Thymus (tissue), 14 donors: ENCODE measurements at places on chromosomes 16 and 17.

GRCh38 chr16:53282975-53283946 lies 151.0 kb upstream of the RBL2 start:
- peak; percentile 17 for DNase-seq

DNA sequence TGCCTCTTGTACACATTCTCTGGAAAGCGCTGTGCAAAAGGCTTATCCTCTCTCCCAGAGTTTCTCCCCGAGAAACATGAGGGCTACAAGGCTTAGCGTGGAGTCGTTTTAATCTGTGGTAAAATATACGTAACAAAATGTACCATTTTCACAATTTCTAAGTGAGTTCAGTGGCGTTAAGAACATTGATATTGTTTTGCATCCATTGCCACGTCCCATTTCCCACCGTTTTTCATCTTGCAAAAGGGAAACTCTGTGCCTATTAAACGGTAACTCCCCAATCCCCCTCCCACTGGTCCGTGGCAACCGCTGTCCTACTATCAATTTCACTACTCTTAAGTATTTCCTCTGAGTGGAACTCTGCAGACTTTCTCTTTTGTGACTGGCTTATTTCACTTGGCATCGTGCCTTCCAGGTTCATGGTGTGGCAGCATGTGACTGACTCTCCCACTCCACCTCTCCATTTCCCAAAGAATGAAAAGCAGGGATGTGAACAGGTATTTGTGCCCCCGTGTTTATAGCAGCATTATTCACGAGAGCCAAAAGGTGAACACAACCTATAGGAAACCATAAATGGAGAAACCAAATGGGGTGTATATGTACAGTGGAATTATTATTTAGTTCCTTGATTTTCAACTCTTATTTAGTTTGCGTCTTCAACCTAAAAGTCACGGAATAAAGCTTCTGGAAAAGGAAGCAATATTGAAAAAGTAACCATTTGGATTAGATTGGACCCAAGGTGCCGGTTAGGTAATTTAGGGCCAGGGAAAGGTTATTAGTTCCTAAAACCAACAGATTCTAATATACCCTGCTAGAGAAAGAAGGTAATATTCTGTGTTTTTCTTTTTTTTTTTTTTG lies 1.1 kb upstream of the USP32 start:
- peak; percentile 24 for DNase-seq

- no peak for DNase-seq
Observed at GRCh38 chr16:89456419-89456959, 33.9 kb downstream of the ANKRD11 start.

GRCh38 chr16:19520861-19521331 lies 1.0 kb downstream of the GDE1 start:
- DNase-seq, result no peak

- no peak for DNase-seq
Observed at GRCh38 chr17:3039736-3040135, 23.7 kb downstream of the OR1D5 start.

- DNase-seq, result no peak
Observed at GRCh38 chr17:82214012-82214628, 1.5 kb upstream of the CCDC57 start.

DNA sequence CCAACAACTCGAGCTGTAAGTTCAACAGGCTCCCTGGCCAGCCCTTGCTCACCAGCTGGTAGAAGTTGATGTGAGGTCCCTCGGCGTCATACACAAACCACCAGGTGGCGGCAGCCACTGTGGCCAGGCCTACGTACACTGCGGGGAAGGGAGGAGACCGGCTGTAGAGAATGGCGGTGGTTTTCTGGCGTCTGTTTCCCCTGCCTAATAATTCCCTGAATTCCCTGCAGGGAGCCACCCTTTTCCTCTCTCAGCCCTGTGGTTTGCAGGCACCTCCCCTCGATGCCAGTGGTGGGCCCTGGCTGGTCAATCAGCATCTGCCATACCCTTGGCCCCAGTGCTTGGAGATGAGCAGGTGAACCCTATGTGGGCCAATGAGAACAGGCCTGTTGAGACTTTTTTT lies 18.9 kb upstream of the P2RX1 start:
- no peak for DNase-seq

GRCh38 chr17:56269556-56270389 lies 116.5 kb downstream of the ANKFN1 start:
- DNase-seq, result no peak

GRCh38 chr17:22454070-22454999 lies 762.0 kb downstream of the KCNJ18 start:
- no peak for DNase-seq

DNA sequence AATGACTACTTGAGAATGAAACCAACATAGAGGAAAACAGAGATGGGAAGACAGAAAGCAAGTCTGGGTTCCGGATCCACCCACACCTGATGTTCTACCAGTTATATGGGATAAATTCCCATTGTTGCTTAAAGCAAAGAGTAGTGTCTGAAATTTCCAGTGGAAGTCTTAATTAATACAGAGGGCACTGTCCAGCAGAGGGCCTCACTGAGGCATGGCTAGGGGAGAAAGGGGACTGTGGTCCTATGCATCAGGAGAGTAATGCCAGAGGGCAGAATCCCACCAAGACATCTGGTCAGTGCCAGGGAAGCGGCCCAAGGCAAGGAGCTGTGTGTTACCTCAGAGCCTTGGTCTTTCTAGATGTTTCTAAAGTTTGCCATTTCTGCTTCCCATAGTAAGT lies 7.5 kb upstream of the UMOD start:
- DNase-seq, result no peak

GRCh38 chr16:87542531-87543102 lies 49.8 kb upstream of the ZCCHC14 start:
- no peak for DNase-seq

DNA sequence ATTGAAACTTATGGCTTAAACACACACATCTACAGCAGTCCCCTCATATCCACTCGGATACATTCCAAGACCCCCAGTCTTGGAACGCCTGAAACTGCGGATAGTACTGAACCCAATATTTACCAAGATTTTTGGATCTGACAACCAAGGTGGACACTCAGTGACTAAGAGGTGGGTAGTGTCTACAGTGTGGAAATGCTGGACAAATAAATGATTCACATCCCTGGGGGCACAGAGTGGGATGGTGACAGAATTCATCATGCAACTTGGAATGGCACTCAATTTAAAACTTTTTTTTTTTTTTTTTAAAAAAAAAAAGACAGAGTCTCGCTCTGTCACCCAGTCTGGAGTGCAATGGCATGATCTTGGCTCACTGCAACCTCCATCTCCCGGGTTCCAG lies 54.2 kb upstream of the TRAP1 start:
- DNase-seq, result no peak

DNA sequence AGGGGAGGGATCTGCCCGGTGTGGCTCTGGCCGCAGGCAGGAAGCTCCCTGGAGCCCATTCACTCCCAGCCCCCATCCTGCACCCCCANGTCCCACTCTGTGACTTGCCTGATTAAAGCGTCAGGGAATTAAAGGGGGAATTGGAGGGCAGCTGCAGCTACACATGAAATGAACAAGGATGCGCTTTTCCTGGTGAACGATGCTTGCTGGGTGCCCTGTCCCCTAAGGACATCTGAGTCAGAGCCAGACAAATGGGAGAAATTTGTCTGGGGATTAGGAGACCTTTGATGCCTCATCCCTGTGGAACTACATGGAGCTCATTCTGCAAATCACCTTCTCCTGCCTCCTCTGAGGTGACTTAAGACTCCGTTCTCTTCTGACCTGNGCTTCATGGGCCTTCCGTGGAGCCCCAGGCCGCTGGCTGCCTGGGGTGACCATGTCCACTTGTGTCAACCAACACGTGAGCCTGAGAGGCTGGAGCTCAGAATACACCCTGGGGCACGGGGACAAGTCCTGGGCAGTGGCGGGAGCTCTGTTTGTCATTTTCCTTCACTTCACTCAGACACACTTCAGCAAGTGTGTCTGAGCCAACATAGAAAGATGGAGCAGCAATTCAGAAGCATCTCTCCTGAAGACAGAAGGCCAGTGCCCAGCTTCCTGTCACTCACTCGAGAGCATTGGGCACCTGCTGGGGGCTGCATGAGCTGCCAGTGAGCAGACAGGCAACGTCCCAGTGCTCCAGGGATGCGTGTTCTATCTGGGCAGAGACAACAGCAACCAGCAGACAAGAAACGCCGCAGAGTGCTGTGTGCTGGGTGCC lies 54.1 kb downstream of the METRNL start:
- DNase-seq, result no peak

DNA sequence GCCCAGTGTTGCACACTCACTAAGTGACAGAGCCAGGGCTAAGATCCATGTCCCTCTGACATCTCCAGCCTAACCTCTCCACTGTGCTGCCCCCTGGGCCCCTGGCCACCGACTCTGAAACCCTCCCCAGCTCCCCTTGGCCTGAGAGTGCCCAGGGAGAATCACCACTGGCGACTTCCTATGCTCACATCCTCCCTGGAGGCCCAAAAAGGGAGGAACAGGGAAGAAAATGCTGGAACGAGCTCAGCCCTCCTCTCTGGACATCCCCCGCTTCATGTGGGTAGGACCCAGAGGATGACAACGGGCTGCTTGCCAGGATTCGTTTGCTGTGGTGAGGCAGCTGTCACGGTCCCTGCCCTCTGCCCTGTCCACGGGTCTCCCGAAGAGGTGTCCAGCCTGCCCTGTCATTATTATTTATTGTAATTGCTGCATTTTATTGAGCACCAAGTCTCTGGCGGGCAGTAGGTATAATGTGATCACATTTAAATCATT lies 153.5 kb upstream of the RPL38 start:
- no peak for DNase-seq

GRCh38 chr16:62170642-62171041 lies 134.4 kb upstream of the CDH8 start:
- no peak for DNase-seq

GRCh38 chr16:22694887-22695382 lies 119.0 kb upstream of the HS3ST2 start:
- no peak for DNase-seq

DNA sequence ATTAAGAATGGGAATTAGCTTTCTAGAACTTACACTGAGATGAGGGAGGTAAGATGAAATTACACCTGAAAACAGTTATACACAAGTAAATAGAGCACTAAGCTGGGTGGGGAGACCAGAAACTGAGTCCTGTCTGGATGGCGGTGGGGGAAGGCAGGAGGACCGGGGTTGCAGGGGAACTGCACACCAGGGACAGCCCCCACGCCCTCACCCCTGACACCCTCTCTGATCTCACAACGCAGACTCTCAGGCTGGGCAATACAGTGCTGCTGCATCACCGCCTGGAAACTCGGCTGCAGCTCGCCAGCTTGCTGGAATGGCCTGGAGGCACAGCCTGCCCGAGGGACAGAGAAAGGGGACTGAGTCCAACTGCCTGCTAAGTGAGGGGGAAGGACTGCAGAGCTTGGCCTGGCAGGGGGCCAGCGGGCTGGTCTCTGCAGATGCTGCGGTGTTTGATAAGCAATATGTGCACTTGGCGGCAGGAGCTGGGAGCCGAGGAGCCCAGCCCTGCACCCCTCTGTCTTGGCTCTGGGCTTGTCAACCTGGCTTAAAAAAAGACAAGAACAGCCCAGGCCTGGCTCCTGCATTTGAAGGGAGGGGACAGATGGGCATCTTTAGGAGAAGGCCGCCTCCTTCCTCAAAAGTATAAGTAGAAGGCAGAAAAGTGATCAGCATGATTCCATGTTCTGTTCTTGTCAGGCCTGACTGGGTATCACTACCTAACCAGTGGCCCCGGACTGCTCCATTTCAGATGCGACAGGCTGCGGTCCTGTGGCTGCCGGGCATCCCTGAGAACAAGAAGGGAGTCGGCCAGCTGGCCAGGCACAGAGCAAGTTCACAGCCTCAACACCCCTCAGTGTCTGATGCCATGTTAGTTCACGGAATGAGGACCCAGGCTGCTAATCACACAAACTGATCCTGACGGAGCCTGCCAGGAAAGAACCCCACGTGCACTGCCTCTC lies 30.2 kb downstream of the SPHK1 start:
- no peak for DNase-seq

GRCh38 chr16:75726390-75726789 lies at the start of gene CPHXL:
Gene CPHXL (minus strand): TSS chr16:75726490. CDS start chr16:75726442, 48 bp downstream.
- no peak for DNase-seq

DNA sequence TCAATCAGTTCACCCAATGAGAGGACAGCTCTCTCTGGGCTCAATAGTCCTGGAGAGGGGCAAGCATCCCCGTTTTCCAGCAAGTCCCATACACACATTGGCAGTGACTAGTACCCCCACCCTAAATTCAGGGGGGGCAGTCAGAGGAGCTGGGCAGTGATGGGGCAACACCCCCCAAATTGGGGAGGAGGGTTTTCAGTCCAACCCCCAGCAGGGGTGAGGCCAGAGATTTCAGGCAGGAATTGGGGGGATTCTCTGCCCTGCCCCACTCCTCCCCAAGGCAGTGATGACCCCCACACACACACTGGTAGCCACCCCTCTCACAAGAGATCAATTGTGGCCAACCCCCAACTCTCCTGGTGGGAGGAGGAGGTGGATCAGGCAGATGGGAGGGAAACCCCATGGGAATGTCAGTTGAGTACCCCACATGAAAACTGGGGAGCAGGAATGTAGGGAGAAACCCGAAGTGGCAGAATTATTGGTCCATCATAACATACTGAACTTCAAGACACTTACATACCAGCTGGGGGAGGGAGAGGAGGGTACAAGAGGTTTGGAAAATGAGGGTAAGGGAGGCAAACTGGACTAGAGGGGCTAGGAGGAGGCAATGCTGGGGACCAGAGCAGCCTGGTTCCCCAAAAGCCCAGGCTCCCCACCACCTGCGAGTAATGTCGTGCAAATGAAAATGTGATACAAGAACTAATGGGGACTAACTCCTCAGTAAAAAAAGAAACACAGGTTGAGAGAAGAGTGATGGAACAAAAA lies 3.1 kb downstream of the VAMP2 start:
- no peak for DNase-seq
